GM12891 (cell line): ENCODE measurements at places on chromosomes 6 and 20.
A peak's percentile ranks its signal among the peaks of the same experiment; 100 is the strongest.

DNA sequence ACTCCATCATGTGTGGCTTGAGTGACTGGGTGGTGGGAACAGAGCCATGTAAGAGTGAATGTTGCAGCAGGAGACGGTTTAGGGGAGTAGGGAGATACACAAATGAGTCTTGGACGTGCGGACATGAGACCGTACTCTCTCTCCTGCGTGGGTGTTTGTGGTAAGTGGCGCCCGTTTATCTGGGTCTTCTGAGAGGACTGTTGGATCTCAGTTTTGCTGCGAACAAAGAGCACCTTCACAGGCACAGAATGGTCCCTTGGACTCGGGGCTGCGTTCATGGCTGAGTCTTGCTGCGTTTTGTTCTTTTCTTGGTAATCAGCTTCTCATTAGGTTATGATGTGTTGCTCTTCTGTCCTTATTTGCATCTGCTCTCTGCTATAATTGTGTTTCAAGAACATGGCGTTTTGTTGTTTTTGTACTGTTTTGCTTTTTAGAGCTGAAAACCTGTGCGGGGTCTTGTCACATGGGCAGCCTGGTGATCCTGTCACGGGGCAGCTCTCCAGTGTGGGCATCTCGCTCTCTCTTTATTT lies 28.5 kb downstream of the STK35 start:
- DNase-seq = no peak

DNA sequence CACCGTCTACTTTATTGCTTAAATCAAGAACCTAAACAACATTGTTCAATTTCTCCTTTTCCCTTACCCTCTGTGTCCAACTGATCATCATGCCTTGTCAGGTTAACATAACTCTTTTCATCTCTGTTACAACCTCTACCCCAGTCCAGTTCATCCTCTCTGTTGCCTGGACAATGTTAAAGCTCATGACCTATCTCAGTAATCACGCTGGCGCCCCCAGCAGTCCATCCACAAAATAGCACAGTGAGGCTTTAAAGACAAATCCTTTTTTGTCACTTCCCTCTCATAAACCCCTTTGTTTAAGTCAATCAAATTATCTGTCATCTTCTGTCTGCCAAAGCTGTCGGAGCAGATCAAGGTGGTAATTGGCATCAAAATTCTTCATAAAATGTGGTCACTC lies 140.1 kb downstream of the QKI start:
- no peak for DNase-seq

DNA sequence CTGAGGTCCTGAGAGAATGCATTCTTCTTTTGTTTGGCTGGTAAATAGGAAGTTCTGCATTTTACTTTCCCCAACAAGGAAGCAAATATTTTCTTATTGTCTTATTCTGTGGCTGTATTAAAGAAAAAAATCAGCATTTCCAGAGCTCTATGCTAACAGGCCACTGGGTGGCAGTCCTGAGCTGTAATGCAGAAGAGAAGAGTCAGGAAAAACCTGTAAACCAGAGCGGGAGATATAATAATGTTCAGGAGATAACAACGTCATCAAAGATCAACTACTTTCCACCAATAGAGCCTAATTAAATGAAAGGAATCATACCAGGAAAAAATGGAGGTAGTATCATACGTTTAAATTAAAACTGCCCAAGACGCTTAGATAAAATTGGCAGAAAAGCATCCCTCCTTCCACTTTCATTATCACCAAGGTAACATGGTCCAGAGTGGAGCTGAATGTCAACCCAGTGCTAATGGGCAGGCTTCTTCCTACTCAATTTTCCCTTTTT lies 55.6 kb upstream of the CARMIL1 start:
- DNase-seq = no peak

DNA sequence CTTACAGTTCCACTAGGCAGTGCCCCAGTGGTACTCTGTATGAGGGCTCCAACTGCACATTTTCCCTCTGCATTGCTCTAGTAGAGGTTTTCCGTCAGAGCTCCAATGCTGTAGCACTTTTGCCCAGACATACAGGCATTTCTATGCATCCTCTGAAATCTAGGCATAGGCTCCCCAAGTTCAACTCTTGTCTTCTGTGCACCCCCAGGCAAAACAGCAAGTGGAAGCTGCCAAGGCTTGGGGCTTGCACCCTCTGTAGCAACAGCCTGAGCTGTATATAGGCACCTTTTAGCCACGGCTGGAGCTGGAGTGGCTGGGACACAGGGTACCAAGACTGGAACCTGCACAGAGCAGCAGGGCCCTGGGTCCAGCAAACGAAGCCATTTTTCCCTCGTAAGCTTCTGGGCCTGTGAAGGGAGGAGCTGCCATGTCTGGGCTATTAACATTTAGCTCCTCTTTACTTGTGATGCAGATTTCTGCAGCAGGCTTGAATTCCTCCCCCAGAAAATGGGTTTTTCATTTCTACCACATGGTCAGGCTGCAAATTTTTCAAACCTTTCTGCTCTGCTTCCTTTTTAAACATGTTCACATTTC lies 596.2 kb upstream of the ADGRB3 start:
- no peak for DNase-seq

- DNase-seq = peak; percentile 5
These were observed 3.3 kb downstream of the PLN start for GRCh38 chr6:118551063-118552053.

DNA sequence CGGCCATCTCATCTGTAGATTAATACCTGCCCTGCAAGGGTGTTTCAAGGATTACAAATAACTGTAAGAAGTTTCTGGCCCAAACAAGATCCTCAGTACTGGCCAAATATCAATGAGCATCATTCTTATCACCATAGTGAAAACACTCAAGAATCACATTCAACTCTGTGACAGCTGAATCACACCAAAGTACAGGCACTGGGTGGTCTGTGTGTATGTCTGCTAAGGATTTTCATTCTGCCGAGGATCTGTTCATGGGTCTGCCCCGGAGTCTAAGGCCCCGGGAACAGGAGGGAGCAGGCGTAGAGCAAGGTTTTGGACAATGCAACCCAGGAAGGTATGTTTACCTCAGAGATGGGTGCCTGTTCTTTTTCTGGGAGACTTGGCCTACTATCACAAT lies 110.5 kb downstream of the TRERF1 start:
- DNase-seq = no peak

GRCh38 chr20:10352934-10353824 lies 80.8 kb downstream of the MKKS start:
- DNase-seq = no peak

- no peak for DNase-seq
These were observed 211.6 kb upstream of the THEMIS start for GRCh38 chr6:128112494-128112893.

DNA sequence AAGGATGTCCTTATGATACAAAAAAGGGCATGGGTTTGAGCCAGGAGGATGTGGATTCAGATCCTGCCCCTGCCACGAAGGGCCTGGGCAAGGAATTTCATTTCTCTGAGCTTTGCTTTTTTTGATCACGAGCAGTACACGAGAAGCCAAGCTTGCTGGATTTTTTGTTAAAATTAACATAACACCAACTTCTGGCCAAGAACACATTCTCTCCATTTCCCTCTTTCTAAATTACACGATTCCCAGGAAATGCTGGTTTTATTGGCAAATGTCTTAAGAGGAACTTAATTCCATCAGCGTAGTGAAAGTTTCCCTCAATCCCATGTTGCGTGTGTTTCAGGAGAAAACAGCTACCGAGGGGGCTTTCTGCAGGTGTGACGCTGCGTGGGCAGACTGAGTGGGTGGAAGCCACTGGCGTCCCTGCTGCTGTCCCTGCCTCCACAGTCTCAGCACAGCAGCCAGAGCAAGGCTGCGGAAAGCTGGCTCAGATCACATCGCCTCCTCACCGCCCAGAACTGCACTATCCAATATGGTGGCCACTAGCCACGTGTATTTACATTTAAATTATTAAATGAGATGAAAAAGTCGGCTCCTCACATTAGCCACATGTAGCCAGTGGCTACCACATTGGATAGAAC lies 120.8 kb upstream of the INSM1 start:
- no peak for DNase-seq

GRCh38 chr6:81204731-81205130 lies 547.8 kb downstream of the TENT5A start:
- no peak for DNase-seq

GRCh38 chr6:102474041-102474807 lies 1080.7 kb downstream of the GRIK2 start:
- DNase-seq = no peak

DNA sequence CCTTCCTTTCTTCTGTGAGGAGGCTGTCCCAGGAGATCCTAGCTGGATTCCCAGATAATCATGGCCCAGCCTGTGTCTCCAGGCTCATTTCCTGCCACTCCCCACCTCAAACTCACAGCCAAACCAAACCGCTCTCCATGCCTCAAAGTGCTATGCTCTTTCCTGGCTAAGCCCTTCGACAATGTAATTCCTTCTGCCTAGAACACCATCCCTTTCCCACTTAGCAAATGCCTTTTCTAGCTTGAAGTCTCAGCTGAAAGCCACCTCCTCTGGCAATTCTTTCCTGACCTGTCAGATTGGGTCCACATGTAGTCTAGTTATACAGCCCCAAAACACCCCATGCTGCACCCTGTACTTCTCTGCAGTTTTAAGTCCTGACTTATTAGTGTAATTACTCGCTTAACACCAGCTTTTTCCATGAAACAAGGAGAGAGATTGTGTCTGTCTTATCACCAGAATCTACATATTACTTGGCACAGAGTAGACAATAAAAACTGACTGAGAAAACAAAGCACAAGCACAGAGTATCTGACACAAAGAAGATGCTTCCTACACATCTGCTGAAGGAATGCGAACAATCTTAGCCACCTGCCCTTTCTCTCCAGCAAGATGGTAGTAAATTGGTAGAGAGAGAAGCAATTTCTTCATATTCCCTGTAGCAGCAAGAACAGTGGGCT lies 5.4 kb downstream of the TRIM26 start:
- DNase-seq = no peak

DNA sequence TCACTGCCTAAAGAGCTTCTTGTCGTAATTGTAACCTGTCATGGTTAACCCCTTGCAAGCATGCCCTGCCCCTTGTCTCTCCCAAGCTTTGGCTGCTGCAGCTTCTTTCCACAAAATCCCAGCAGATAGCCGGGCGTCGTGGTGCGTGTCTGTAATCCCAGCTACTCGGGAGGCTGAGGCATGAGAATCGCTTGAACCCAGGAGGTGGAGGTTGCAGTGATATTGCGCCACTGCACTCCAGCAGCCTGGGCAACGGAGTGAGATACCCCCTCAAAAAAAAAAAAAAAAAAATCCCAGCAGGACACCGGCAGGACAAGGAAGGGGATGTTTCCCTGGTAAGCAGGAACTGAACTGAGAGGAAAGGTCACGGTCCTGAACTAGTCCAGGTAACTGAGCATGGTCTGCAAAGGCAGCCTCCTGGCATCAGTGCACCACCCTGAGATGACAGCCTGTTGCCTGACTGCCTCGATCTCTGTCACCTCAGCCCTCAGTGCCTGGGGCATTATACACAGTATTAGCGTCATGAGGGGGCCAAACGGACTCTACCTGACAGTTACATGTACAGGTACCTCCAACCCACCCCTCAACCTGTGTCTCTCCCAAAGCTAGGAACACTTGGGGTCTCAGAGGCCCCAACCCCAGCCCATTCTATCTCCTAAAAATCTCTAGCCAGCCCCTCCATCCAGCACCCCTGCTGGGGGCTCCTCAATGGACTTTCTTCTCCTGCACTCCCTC lies 1.8 kb downstream of the LZTS3 start:
- no peak for DNase-seq

GRCh38 chr20:49601153-49601924 lies 33.4 kb upstream of the PTGIS start:
- DNase-seq = no peak

- no peak for DNase-seq
These were observed 50.0 kb upstream of the EZR start for GRCh38 chr6:158868890-158869825.

DNA sequence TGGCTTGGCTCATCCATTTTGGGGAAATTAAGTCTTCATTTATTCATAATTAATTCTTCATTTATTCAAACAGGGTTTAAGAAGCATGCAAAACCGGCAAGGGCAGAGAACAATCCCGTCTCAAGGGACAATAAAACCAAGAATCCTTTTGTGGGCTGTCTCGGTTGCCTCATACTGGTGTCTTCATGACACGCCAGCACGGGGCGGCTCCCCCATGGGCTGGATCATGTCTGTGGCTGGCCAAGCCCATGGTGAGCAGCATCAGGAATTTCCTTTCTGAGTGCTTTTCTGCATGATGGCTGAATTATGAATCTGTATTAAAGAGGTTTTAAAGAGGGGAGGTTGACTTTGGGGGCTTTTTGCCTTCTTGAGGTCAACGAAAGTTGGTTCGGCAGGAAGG lies 38.3 kb upstream of the DUSP22 start:
- no peak for DNase-seq

GRCh38 chr6:137866200-137866913 lies 702 bp upstream of the TNFAIP3 start:
- peak; percentile 30 for DNase-seq

DNA sequence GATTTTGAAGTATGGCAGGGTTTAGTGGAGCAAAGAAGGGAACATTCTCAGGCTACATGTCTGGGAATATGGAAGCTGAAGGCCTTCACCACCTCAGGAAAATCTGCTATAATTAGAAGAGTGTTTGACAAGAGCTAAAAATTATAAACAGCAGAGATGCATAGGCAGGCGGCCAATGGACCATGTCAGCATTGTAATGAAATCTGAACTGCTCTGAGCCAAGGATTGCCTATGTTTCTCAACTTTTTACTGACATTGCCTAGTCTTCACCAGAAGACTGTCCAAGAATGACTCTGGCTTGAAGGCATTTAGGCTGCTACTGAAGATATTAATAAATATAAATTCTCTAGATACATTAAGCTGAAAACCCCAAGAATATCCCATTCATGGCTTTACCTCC lies 84.1 kb downstream of the C6orf52 start:
- no peak for DNase-seq

GRCh38 chr20:3115190-3116107 lies 30.9 kb upstream of the AVP start:
- DNase-seq = peak; percentile 71

GRCh38 chr20:55090286-55090685 lies 614.9 kb downstream of the DOK5 start:
- no peak for DNase-seq

DNA sequence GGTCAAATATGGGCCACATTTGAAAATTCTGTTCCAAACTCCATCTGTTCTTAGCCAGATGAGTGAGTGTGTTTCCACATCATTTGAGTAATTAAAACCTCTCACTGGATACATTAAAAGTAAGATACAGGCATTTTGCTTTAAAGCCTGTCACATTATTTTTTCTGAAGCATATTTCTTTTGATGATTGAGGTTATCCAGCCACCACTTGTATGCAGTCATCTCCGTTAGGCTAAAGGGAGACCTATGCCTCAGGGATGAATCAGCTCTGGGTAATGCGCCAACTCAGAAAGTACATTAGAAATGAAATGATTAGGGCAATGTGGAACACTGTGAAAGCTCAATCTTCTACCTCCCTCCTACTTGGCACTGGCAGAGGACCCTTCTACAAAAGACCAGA lies 90.7 kb downstream of the SNAP25 start:
- DNase-seq = no peak

DNA sequence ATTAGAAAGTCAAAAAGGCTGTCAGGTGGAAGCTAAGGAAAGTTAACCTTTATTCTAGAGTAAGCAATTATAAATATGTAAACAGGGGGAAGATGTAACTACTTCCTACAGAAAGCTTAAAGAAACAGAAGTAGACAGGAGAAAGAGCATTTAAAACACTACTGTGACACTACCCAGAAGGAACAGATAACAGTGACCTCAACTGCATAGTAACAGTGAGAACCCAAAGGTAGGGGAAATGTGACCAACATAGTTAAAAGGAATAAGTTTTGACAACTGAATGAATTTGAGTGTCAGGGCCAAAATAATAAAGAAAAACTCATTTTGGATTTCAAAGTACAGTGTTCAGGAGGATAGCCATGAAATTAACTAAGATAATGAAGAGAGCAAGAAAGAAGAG lies 43.5 kb downstream of the IBTK start:
- no peak for DNase-seq
